ENCODE measurements at places on chromosomes 16 and 17. TPM values are rescaled to one million over a fixed set of nuclear protein-coding genes. Genes with fewer than 3 reads are reported as not detected.
A peak's percentile ranks its signal among the peaks of the same experiment; 100 is the strongest.

Gene USP31
- 5.4 TPM for total RNA-seq

Gene TAC4
- not detected for total RNA-seq

Gene ITGB3
- not detected for total RNA-seq

GRCh38 chr17:82077617-82078358, 12.2 kb upstream of the DUS1L start:
- H3K27ac ChIP-seq, result no peak overlapping the region
- H3K4me3 ChIP-seq, result no peak overlapping the region
- no peaks in the 10 kb centered on the region for H3K4me1 ChIP-seq
- peaks cover 11% of the 10 kb centered on the region for H3K36me3 ChIP-seq

GRCh38 chr16:4586291-4586690, 28.4 kb downstream of the UBALD1 start:
- H3K27me3 ChIP-seq, result peaks cover 5% of the 10 kb centered on the region
- no peak overlapping the region for H3K27ac ChIP-seq
- H3K4me3 ChIP-seq, result no peak overlapping the region
- DNase-seq, result no peak

GRCh38 chr16:83392743-83393142, 415.0 kb upstream of the HSBP1 start:
- no peak for DNase-seq
- no peaks in the 10 kb centered on the region for H3K4me1 ChIP-seq
- H3K27me3 ChIP-seq, result no peaks in the 10 kb centered on the region
- no peak overlapping the region for H3K27ac ChIP-seq
- H3K36me3 ChIP-seq, result no peaks in the 10 kb centered on the region

DNA sequence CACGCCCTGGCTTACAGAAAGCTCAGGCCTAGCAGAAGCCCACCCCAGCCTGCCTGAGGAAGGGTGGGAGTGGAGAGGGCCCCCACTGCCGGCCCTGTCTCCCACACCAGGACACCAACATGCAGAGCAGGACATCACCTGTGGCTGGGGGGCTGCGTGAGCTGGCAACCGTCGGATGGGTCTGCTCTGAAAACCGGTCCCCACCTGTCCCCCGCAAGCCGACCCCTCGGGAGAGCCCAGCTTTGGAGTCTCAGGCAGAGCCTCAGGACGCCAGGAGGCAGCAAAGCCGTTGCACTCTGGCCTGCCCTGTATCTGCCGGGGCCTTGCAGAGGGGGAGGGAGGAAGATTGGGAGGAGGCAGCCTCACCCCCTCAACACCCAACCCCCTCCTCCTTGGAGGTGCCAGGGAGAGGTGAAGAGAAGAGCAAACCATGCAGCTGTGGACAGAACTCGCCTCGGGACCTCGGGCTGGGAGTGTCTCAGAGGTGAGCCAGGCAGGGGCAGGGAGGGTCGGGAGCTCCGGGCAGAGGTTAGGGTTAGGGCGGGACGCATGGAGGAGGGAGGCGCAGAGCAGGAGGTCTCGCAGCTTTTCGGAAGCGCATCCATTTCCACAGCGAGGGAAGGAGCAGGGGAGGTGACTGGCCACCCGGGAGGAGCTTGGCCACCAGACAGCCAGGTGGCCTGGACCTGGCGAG, 30.4 kb upstream of the ZC3H18 start:
- peaks cover 1% of the 10 kb centered on the region for H3K27me3 ChIP-seq
- H3K27ac ChIP-seq, result no peak overlapping the region
- H3K4me1 ChIP-seq, result peaks cover 2% of the 10 kb centered on the region
- DNase-seq, result no peak
- no peak overlapping the region for H3K4me3 ChIP-seq
- peaks cover 14% of the 10 kb centered on the region for H3K36me3 ChIP-seq

- H3K27me3 ChIP-seq, result no peaks in the 10 kb centered on the region
- no peak overlapping the region for H3K27ac ChIP-seq
- H3K36me3 ChIP-seq, result no peaks in the 10 kb centered on the region
- no peak overlapping the region for H3K4me3 ChIP-seq
- peaks cover 20% of the 10 kb centered on the region for H3K4me1 ChIP-seq
Measured at GRCh38 chr16:53775821-53776431, 72.0 kb downstream of the FTO start.

- H3K4me1 ChIP-seq, result peaks cover 42% of the 10 kb centered on the region
- H3K36me3 ChIP-seq, result peaks cover 7% of the 10 kb centered on the region
- no peak overlapping the region for H3K27ac ChIP-seq
Measured at GRCh38 chr16:50737420-50737959, 4.4 kb upstream of the CYLD start.

- DNase-seq, result peak; percentile 76
- H3K4me1 ChIP-seq, result peaks cover 29% of the 10 kb centered on the region
- H3K27me3 ChIP-seq, result no peaks in the 10 kb centered on the region
- no peak overlapping the region for H3K27ac ChIP-seq
- peaks cover 4% of the 10 kb centered on the region for H3K36me3 ChIP-seq
Measured at GRCh38 chr17:1485423-1486376, 6.8 kb downstream of the MYO1C start.

Measured in activated CD4-positive, alpha-beta memory T cell treated with anti-CD3 and anti-CD28 coated beads for 36 hours (primary cell).